ENCODE measurements at places on chromosomes 7 and 10.

DNA sequence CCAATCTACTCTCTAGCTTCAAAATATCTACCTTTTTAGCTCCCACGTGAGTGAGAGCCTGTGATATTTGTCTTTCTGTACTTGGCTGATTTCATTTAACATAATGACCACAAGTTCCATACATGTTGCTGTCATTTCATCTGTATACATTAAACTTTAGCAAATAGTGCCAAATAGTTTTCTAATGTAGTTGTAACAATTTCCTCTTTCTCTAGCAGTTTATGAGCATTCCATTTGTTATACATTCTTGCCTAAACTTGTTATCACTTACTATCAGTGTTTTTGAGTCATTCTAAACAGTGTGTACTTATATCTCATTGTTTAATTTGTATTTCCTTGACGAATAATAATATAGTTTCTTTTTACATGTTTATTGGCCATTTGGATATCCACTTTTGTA lies 77.2 kb downstream of the NEUROD6 start:
- no peak for DNase-seq

- no peak for DNase-seq
Measured at GRCh38 chr10:51092402-51092801, 18.1 kb downstream of the PRKG1 start.

DNA sequence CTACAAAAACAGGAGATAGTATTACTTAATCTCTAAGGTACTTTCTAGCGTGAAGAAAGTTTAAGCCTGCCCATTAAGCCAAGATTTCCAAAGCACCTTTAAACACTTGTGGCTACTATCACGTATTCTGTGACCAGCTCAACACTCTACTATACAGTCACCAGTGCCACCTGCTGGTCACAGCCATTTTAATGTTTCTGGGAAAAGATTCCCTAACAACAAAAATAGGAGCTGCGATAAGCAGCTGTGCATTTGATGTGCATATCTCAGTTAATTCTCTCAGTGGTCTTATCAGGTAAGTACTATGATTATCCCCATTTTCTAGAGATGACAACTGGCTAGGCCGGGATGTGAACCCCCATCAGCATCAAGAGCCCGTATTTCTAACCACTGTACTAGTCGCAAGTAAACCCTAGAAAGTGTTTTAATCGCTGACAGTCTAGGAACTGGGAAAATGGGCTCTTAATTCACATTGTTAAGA lies 860 bp downstream of the SEC31B start:
- DNase-seq, result no peak

DNA sequence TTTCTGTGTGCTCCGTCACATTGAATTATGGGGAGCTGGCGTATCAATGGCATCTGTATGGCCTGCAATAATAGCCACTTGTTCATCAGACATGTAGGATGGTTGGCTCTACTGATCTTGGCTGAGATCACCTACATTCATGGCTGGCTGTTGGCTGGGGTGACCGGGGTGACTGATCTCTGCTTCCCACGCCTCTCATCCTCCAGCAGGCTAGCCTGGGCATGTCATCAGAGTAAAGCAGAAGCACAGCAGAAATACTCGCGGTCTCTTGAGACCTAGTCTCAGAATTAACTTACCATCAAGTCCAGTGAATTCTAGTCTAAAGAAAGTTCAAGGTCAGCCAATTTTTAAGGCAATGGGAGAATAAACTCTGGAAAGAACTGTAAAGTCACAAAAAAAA lies 257.7 kb upstream of the GLI3 start:
- DNase-seq, result no peak

GRCh38 chr7:150736864-150737263 lies 354 bp upstream of the GIMAP5 start:
- no peak for DNase-seq
